Stimulated activated CD4-positive, alpha-beta T cell treated with anti-CD3 and anti-CD28 coated beads, Interleukin-12 subunit alpha, Interleukin-12 subunit beta, amount 100 ng/mL, for 24 hours (primary cell): ENCODE measurements at places on chromosomes 4 and X.

DNA sequence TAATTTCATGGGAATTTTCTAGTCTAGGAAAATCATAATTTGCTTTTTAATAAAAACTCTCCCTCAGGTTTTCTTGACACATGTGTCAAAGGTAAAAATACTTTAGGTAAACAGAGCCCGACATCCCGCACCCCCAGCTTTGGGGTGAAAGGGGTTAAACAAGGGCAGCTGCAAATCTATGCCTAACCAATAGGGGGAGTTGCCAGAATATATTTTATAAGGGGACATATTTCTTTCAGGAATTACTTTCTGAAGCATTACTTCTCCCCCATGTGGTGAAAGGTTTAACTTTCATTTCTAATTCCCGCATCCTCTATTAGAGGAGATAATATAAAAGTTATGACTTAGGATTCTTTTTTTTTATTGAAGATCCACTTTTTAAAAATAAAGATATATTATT is 53.9 kb upstream of the HEPH start:
- DNase-seq, result no peak

DNA sequence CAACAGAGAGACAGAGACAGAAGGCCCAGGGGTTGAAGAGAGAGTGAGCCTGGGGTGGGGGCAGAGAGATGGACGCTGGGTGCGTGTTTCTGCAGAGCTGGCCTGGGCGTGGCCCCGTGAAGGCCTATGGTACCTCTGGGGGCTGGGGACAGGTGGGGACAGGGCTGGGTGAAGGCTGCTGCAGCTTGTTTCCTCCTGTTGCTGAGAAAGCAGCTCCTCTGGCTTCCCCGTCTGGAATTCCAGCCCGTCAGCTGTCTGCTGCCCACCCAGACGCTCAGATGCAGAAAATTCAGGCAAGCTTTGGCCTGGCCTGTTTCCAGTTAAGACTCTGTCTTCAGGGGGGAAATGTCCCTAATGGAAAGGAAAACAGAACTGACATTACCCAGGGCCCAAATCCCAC is 76.8 kb upstream of the PSAPL1 start:
- no peak for DNase-seq

DNA sequence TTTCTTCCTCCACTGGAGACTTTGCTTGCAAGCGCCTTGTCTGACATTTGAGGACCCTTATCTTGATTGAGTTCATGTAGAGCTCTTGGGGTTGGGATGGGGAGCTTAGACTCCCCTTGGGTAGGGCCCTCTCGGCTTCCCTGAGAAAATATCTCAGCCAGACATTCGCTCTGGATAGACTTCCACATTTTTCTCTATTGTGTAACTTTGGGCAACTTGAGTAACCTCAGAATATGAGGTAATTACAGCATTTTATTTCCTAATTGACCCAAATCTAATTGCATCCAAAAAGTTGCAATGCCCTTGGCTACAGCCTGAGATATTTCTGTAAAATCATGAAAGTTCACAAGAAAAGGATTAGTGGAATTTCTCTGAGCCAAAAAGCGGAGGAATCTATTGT is 102.8 kb upstream of the MXRA5 start:
- DNase-seq, result no peak

DNA sequence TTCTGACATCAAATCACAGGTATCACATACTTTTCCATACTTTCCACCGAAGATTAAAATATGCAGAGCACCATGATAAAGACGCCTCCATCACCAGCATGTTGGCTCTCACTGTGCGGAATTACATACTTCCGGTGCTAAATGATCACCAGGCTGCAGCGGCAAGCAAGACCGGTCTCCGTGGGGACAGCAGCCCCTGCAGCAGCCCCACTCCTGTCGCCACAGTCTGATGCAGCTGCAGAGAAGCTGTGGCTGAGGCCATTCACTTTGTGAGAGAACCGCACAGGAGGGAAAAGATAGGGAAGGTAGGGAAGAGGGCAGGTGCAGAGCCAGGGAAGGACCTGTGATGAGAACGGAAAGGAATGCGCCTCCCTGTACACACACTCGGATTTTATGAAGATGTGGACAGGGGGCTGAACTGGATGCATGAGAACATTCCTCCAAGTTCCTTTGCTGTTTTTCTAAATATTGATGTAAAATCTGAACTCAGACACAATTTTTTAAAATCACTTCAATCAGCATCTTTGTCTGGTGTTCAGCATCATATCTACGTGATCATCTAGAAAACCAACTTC is 38.3 kb downstream of the AFAP1 start:
- DNase-seq, result no peak
